ENCODE measurements at places on chromosomes 11 and 22. TPM values are rescaled to one million over a fixed set of nuclear protein-coding genes. Genes with fewer than 3 reads are reported as not detected.

Gene ZNF214
- 0.88 TPM for total RNA-seq

Gene PLA2G3
- not detected for total RNA-seq

Gene PAFAH1B2
- 35.9 TPM for total RNA-seq

Gene PANX3
- total RNA-seq = not detected

Gene HEPHL1
- not detected for total RNA-seq

Gene OR5T1
- total RNA-seq = not detected

Gene IL18BP
- 4.3 TPM for total RNA-seq

Gene MRPL16
- total RNA-seq = 17.3 TPM

Gene SCGB2A2
- not detected for total RNA-seq

Gene MPEG1
- 0.51 TPM for total RNA-seq

Gene DENND6B
- total RNA-seq = 9.5 TPM

Gene OR5T2
- total RNA-seq = not detected

Gene DYNC2H1
- 11.0 TPM for total RNA-seq

Gene CSNK1E
- total RNA-seq = 94.2 TPM

Data from pancreas (tissue), 10 donors.